Activated T-cell treated with anti-CD3 and anti-CD28 coated beads, Interleukin-2, amount 50 U/mL, for 72 hours (primary cell): ENCODE measurements at places on chromosomes 12 and 14. TPM values are rescaled to one million over a fixed set of nuclear protein-coding genes. Genes with fewer than 3 reads are reported as not detected.

DNA sequence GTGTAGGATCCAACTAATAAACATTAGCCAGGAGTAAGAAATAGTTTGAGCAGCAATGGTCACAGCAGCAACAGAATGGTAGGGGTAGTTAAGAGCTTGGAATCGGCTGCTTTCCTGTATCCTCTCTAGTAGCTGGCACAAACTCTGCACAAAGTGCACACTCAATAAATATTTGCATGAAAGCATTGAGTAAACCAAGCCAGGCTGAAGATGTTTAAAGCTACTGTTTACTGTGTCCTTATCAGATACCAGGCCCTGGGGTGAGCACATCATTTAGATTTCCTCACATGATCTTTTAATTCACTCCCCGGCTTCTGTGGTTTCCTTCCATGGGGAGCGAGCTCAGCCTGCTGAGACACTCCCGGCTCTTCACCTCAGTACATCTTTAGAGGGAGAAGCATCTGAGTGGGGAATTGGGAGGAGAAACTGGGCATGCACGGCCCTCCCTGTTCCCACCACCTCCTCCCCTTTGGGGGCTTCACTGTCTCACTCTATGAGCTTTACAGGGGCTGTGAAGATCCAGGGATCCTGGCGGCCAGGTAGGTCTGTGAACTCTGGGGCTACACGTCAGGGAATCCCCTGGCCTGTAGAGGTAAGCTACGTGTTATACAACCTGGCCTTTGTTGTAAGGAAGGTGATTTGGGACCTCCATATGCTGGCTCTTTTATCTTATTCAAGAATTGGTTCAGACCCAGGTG lies 107.2 kb upstream of the VASH1 start:
- peaks cover 1% of the 10 kb centered on the region for H3K36me3 ChIP-seq
- no peak overlapping the region for H3K27ac ChIP-seq
- peaks cover 20% of the 10 kb centered on the region for H3K27me3 ChIP-seq
- H3K4me3 ChIP-seq: no peak overlapping the region
- no peaks in the 10 kb centered on the region for H3K4me1 ChIP-seq
- DNase-seq: no peak

GRCh38 chr12:105271364-105271763 lies 35.4 kb upstream of the APPL2 start:
- H3K4me3 ChIP-seq: no peak overlapping the region
- H3K27me3 ChIP-seq: no peaks in the 10 kb centered on the region
- no peaks in the 10 kb centered on the region for H3K4me1 ChIP-seq
- H3K36me3 ChIP-seq: no peaks in the 10 kb centered on the region
- no peak for DNase-seq

DNA sequence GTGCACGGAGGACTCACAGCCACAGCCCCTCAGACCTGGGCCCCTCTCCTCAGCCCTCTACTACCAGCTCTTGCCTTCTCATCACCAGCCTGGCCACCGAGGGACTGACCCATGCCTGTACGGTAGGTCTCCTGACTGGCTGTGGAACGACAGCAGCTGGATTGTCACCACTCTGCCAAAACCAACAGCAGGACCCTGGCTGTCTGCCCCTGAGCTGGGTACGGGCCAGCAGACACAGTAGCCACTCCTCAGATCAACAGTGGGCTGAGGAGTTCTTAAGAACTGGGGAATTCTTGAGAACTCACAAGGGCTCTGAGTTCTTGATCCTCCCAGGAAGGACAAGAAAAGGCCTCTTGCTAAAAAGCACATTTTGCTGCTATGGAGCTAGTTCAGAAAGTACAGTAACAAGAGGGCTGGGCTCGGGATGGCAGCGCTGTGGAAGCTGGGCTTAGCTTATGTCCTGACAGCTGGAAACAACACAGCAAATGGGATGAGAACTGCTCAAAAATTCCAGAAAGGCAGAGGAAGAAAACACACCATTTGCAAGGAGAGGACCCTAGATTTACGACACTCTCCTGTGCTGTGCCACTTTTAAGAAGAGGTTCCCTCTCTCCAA lies 176.4 kb downstream of the ANO2 start:
- H3K4me1 ChIP-seq: no peaks in the 10 kb centered on the region
- DNase-seq: no peak
- no peaks in the 10 kb centered on the region for H3K36me3 ChIP-seq
- H3K27me3 ChIP-seq: peaks cover 16% of the 10 kb centered on the region

- no peak for DNase-seq
- no peaks in the 10 kb centered on the region for H3K36me3 ChIP-seq
- no peaks in the 10 kb centered on the region for H3K4me1 ChIP-seq
- no peak overlapping the region for H3K27ac ChIP-seq
Measured at GRCh38 chr14:33972583-33973081, 21.8 kb upstream of the EGLN3 start.

FOXM1 gene
- 119 TPM for total RNA-seq

DNA sequence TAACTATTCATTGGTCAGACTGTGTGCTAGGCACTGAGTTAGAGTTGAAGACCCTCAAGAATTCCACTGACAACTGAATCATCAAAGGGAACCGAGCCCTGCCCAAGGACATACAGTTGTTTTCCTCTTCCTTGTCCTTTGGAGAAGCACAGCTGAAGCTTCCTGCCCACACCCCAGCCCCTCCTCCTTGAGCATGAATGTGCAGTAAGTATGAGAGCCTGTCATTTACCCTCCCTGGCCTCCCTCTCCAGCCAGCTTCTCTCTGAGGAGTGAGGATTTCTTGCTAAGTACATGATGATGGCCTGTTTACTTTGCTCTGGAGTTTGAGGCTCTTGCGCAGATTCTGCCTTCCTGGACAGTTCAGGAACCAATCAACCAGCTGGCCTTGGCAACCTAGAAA lies 235.2 kb downstream of the CACNA1C start:
- no peak for DNase-seq
- no peak overlapping the region for H3K4me3 ChIP-seq
- H3K27ac ChIP-seq: no peak overlapping the region
- H3K27me3 ChIP-seq: peaks cover 8% of the 10 kb centered on the region
- no peaks in the 10 kb centered on the region for H3K36me3 ChIP-seq
- H3K4me1 ChIP-seq: no peaks in the 10 kb centered on the region

GRCh38 chr12:62711631-62712241 lies 223.2 kb downstream of the PPM1H start:
- H3K27me3 ChIP-seq: peaks cover 17% of the 10 kb centered on the region
- H3K4me1 ChIP-seq: no peaks in the 10 kb centered on the region
- no peak overlapping the region for H3K27ac ChIP-seq
- H3K36me3 ChIP-seq: no peaks in the 10 kb centered on the region
- no peak overlapping the region for H3K4me3 ChIP-seq

GRCh38 chr12:124273630-124274029 lies 21.3 kb upstream of the RFLNA start:
- peaks cover 6% of the 10 kb centered on the region for H3K4me1 ChIP-seq
- no peak overlapping the region for H3K4me3 ChIP-seq
- no peak overlapping the region for H3K27ac ChIP-seq
- peak; percentile 53 for DNase-seq
- peaks cover 18% of the 10 kb centered on the region for H3K27me3 ChIP-seq

DNA sequence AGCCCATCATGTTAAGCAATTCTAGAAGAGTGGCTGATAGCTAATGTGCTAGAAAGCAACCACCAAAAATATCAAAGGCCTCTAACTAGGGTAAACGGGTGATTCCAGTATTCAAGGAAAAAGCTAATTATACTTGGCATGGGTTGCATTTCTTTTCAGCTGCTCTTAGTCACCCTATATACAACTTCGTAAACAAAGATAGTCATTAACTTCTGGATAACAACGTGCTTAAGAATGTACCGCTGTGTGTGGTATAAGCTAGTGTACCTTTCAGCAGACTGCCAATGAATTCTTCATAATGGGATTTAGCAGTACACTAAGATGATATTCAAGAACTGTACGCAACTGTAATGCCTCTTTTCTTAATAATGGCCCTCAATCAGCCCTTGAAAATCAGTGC lies 42.2 kb upstream of the SLC6A13 start:
- peaks cover 35% of the 10 kb centered on the region for H3K4me1 ChIP-seq
- H3K27me3 ChIP-seq: no peaks in the 10 kb centered on the region
- H3K36me3 ChIP-seq: peaks cover 58% of the 10 kb centered on the region
- no peak overlapping the region for H3K4me3 ChIP-seq
- DNase-seq: no peak

DNA sequence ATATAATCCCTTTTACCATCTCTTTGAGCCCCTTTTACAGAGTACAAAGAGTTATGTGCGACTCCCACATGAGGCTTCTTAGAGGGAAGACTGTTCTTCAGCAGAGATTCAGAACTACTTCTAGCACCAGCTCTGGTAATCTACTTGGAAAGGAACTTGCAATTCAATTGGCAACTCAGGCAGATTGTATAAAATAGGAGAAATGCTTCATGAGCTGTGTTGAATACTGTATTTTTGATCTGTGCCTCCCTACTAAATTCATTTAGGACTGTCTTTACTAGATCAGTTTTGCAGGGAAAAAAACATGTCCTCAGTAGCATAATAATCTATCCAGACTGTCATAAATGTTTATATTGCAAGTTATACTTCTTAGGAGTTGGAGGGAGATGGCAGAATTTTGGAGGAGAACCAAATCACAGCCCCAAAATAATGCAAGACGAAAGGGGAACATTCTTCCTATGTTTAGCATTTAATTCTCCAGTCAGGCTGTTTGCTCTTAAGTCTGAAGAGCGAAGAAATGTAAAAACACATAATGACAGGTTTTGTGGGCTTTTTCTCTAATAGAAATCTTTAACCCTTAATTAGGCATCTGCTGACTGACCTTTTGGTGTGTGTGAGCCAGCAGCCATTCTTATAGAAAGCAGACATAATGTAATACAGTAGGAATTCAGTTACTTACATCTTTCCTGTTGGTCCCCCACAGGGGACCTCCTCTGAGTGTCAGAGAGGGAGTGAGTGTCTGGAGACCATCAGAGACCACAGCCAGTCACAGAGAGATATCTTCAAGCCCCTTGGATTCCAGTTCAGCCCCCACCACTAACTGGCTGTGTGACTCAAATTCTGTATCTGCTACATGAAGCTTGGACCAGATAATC lies 3.9 kb downstream of the ANO4 start:
- DNase-seq: no peak
- peaks cover 12% of the 10 kb centered on the region for H3K27me3 ChIP-seq
- H3K4me3 ChIP-seq: no peak overlapping the region
- H3K27ac ChIP-seq: no peak overlapping the region
- H3K36me3 ChIP-seq: no peaks in the 10 kb centered on the region
